ENCODE measurements at places on chromosomes 3 and 15.

- DNase-seq = no peak
Observed at GRCh38 chr3:67653425-67654098, 850 bp downstream of the SUCLG2 start.

GRCh38 chr15:37208146-37209040 is 108.0 kb upstream of the MEIS2 start:
- no peak for DNase-seq

DNA sequence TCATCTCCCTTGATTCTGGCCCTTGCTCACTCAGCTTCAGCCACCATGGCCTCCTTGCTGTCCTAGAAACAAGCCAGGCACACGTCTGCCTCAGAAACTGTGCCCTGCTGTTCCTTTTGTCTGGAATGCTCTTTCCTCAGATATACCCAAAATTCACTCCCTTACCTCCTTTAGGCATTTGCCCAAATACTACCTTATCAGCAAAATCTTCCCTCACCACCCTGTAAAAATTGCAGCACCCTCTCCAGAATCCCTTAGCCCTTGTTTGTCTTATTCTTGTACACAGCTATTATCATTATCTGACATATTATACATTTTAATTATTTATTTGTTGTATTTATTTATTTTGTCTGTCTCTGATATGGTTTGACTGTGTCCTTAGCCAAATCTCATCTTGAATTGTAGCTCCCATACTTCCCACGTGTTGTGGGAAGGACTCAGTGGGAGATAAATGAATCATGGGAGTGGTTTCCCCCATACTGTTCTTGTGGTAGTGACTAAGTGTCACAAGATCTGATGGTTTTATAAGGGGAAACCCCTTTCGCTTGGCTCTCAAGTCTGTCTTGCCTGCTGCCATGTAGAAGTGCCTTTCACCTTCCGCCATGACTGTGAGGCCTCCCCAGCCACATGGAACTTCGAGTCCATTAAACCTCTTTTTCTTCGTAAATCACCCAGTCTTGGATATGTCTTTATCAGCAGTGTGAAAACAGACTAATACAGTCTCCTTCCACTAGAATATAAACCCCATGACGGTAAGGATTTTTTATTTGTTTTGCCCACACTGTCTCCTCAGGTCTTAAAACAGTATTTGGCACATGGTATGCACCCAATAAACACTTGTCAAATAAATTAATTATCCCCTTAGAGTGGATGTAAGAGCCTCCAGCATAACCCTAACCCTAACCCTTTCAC is 60.0 kb upstream of the STT3B start:
- DNase-seq = peak; percentile 23

GRCh38 chr3:15356176-15356575 is 23.8 kb upstream of the SH3BP5 start:
- DNase-seq = no peak

GRCh38 chr15:25972141-25972675 is 109.1 kb upstream of the ATP10A start:
- no peak for DNase-seq

- no peak for DNase-seq
Observed at GRCh38 chr15:61700803-61701202, 359.4 kb downstream of the VPS13C start.

DNA sequence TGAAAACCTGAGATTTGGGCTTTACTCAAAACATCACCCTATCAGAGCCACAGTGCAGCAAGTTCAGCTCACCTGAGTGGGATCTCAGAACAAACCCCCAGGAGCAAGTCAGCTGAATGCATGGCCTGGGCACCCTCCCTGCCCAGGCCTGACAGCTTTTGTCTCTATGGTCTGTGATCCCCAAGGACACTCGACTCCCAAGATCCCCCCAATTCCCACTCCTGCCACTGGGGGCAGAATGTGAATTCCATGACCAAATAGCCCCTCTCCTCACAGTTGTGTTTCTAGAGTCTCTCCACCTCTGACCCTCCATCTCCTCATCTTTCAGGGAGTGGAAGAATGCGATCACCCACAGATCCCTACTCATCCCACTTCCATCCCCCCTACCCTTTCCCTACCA is 58.9 kb downstream of the ZNF445 start:
- DNase-seq = no peak

Data from CD4-positive, alpha-beta T cell treated with Interferon alpha-2 for 1 hour (primary cell).